ENCODE measurements at places on chromosomes 5 and 9.

DNA sequence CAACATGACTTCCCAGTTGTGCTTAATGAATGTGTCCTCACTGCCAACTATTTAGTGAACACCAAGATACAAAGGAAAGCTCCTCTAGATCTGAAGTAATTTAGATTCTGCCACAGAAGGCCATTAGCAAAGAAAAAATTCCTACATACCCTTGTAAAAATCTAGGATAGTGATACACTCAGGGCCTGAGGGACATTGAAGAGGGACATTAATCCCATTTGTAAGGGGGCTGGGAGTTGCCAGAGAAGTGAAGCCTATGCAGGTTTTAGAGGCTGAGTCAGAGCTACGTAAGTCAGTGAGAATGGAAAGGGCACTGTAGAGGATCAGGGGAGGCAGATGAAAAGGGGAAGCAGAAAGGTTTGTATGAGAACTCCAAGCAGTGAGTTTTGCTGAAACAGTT, 286.9 kb upstream of the TARS1 start:
- DNase-seq, result no peak

DNA sequence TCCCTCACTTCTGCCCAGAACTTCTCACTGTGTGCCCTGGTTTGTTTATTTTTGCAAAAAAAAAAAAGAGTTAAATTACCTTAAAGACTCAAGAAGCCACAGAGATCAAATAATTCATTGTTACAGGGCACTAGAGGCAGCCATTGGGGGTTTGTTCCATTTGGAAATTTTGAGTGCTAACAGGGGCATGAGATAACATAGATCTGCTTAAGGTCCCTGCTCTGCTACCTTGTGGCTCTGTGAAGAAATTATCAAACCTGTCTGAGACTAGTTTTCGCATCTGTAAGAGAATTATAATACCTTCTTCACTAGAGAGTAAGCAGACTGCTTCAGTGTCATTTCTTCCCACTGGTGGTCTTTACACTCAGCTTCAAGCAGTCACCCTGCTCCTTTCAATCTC, 394 bp downstream of the TLR4 start:
- peak; percentile 42 for DNase-seq

- no peak for DNase-seq
Observed at GRCh38 chr9:23658376-23659258, 167.4 kb downstream of the ELAVL2 start.

- DNase-seq, result no peak
Observed at GRCh38 chr9:137050570-137050969, 3.3 kb downstream of the ENTPD2 start.

DNA sequence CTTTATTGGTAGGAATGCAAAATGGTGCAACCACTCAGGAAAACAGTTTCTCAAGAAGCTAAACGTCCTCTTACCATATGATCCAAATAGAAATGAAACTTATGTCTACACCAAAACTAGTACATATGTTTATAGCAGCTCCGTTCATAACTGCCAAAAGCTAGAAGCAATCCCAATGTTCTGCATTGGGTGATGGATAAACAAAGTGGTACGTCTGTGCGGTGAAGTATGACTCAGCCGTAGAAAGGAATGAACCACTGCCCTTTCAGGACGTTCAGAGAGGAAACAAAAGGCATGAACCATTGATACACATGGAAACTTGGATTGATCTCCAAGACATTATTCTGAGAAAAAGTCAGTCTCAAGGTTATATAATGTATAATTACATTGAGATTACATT, 27.6 kb downstream of the HNRNPH1 start:
- no peak for DNase-seq

DNA sequence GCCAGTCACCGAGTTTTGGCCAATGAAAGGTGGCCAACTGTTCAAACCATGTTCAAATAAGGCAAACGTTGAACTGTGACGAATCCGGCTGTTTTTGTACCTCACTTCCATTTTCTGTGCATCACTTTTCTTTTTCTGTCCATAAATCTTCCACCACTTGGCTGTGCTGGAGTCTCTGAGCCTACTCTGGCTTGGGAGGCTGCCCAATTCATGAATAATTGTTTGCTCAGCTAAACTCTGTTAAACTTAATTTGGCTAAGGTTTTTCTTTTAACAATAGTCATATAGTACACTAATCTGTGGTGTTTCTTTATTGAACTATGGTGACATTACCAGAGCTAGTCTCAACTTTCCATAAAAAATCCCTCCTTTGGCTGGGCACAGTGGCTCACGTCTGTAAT, 11.3 kb downstream of the NIM1K start:
- no peak for DNase-seq

DNA sequence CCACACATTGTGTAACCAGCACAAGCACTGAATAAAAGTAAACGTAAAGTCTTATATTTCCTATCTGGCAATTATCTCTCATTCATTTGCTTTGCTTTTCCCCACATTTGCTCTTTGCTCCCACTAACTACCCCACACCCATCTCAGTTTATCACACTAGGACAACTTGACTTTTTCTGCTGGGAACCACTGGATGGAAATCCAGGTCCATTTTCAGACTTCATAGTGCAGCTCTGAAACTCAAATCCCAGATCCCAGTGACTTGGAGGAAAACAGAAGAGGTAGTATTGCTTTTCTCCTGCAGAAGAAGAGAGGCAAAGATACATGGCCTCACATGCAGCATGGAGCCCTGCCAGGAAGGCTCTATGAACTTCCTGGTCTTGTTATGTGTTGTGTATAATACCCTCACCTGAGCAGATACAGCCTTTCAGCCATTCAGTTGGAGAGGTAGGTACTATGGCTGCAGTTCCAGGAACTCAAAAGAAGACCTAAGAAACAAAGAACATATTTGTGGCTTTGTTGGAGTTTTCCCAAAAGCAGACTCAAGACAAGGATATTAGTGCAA, 90.0 kb upstream of the NIPBL start:
- DNase-seq, result no peak

GRCh38 chr5:22665801-22666200, 187.3 kb downstream of the CDH12 start:
- DNase-seq, result no peak

DNA sequence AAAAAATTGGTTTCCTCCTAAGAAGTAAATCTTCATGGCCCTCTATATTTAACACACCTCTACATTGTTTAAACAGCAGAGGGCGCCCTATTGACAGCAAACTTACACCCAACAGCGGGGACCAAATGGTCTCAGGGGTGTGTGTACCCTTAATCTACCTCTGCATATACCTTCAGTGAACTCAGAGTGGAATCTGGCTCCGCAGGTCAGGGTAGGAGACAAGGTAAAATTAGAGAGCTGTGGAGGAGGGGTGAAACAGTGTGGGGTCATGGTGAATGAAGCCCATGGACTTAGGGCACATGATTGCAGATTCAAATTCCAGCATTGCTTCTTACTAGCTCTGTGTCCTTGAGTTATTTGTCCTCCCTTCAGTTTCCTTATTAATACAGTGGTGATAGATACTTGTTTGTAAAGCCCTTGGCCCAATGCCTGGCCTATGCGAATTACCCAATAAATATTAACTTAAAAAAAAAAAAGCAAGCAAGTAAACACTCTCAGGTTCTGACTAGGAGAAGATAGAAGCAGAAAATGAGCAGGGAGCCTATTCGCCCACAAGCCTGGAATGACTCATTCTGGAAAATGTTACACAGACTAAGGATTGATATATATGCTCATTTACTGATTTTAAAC, 122.9 kb downstream of the CAVIN4 start:
- peak; percentile 54 for DNase-seq

DNA sequence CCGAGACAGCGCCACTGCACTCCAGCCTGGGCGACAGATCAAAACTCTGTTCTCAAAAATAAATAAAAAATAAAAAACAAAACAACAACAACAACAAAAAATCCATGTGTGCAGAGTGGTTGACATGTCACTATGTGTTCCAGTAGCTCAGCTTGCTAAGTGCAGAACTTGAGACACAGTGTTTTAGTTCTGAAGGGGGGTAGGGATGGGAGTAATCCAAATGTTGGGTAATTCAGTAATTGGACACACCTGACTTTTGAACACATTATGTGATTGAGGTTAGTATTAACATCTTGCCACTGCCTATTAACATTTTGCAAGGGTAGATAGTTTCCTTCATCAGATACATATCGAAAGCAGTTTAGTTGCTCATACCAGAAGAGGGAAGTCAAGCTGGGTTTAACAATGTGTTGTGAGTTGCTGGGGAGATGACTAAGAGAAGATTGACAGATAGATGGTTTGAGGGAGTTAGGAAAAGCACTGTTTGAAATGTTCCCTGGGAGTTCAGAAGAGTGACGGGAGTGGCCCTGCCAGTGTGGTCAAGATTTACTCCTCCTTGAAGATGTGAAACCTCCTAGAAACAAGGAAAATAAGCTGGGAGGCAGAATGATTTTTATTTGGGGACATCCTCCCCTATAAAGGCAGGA, 928 bp downstream of the HACD4 start:
- peak; percentile 37 for DNase-seq

GRCh38 chr5:65986050-65986451, 59.7 kb downstream of the ERBIN start:
- no peak for DNase-seq

GRCh38 chr5:86143837-86144236, 473.9 kb upstream of the COX7C start:
- no peak for DNase-seq

DNA sequence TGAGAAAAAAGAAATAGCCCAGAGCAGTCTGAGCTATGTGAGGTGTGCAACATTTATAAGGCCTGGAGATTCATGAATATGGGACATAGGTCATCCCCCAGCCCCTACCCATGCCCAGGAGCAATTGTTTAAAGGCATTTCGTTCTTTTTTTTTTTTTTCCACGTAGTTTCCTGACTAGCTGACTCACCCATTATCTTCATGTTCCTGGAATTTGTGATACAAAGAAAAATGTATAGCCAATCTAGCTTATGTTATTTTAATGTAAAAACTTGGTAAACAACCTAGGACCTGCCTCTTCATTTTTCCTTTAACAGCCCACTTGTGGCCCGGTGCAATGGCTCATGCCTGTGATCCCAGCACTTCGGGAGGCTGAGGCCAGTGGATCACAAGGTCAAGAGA, 81.3 kb downstream of the OSTF1 start:
- peak; percentile 97 for DNase-seq

GRCh38 chr9:5438301-5439162, 807 bp upstream of the PLGRKT start:
- peak; percentile 55 for DNase-seq

GRCh38 chr5:74319076-74319475, 321.5 kb downstream of the ENC1 start:
- DNase-seq, result no peak

DNA sequence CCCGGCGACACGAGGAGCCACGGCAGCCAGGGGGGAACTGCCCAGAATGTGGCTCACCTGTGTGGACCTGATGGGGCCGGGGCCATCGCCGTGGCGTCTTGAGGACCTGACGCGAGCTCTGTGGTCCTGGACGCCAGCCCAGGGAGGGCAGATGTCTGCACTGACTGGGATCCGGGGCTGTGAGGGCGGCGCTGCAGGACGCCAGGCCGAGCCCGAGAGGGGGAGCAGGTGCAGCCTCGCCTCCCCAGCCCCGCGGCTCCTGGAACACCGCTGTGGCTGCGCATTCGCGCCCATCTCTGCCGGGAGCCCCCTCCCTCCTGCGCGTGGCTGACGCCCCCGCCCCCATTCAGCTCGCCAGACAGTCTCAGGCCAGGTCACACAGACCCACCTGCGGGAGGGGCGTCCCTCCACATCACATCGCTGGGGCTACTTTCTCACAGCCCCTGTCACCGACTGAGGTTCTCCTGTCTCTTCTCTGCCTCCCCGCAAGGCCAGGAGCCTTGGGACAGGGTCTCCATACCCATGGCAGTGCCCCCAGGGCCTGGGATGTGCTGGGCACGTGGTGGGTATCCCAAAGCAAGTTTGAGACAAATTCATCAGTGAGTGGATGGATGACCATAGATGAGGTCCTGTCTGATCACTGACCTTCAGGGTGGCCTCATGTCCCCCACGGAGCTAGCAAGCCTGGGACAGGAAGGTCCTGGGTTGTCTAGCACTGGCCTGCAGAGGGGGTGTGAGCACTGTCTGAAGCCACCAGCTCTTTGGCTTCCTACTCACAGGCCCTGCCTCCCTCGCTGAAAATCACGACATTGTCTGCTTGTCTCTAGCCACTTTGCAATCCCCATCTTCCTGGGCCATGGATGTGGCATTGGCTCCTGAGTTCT, 47.3 kb downstream of the RASGEF1C start:
- no peak for DNase-seq

DNA sequence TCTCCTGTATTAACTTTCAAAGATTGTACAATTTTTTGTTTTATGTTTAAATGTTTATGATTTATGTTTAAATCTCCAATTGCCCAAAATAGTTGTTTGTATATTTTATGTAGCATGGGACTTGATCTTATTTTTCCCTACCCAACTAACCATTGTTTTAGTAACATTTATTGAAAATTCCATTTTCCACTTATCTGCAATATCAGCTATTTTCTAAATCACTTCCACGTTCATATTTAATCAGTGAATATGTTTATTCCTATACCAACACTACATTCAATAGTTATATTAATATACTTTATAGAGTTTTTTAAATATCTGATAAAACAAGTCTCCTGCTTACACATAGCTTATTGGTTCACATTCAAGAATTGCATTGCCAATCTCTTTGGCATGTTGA, 532.2 kb downstream of the CHSY3 start:
- DNase-seq, result no peak

- DNase-seq, result no peak
Observed at GRCh38 chr5:80668016-80668969, 13.5 kb upstream of the DHFR start.

- peak; percentile 98 for DNase-seq
Observed at GRCh38 chr9:4832786-4833579, 40.2 kb downstream of the RCL1 start.

GRCh38 chr9:112044881-112045280, 130.2 kb downstream of the SUSD1 start:
- DNase-seq, result no peak

DNA sequence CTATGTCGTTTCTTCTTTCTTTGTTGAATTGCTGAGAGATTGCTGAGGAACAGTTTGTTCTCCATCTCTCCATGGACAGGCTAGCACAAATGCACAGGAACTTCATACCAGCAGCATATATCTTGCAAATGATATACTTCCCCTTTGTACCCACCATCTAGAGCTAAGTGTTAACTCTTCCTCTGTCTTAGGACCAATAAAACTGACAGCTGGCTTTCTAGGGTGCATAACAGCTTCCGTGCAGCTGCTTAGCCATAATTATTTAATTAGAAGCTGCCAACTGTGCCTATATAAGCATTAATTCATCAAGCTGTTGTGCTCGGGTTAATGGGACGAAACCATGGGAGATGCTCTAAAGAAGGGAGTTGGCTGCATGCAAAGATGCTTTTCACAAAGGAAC, 38.7 kb downstream of the KCTD16 start:
- DNase-seq, result no peak

- DNase-seq, result peak; percentile 83
Observed at GRCh38 chr5:66814146-66814991, 218.2 kb downstream of the MAST4 start.

GRCh38 chr5:57181154-57181553, 7.3 kb downstream of the GPBP1 start:
- no peak for DNase-seq

DNA sequence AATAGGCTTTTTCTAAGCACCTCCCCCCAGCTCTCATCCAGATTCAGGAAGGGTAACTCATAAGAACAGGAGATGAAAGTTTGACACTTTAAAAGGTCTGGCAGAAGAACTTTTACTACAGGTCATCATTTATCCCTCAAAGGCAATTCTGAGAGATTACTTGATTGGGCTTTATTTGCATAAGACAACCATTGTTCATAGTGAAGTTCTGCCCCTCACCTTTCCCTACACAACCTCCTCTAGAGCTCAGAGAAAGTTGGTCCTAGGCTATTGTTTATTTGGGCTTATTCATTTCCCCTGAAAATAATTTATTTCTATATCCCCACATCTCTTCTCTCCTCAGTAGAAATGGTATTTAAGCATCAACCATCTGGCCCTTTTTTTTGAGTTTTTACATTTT, 568.4 kb downstream of the ZNF608 start:
- no peak for DNase-seq

- DNase-seq, result no peak
Observed at GRCh38 chr9:126952205-126952977, 37.8 kb downstream of the RALGPS1 start.
